ENCODE measurements at places on chromosomes 1 and 21.

GRCh38 chr21:31900121-31900895 lies 27.5 kb downstream of the HUNK start:
- no peak for DNase-seq

- no peak for DNase-seq
Measured at GRCh38 chr1:92123868-92124267, 43.7 kb downstream of the BTBD8 start.

GRCh38 chr1:167599957-167600581 lies 30.0 kb upstream of the RCSD1 start:
- peak; percentile 29 for DNase-seq

DNA sequence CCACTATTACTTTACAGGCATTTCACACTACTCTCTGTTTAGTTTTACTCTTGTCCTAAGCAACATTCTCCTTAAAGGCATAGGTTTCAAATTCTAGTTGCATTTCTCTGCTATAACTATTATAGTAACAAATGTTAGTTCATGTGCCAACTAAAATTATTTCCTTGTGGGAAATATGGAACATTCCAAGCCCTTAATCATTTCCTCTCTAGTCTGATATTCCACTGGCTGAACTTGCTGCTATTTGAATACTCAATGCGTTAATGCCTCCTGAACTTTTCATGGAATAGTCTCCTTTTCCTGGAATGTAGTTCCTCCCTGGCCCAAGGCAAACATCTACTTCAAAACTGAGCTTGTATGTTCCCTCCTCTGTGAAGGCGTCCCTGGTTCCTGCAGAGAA lies 19.3 kb upstream of the TBX19 start:
- DNase-seq: no peak

DNA sequence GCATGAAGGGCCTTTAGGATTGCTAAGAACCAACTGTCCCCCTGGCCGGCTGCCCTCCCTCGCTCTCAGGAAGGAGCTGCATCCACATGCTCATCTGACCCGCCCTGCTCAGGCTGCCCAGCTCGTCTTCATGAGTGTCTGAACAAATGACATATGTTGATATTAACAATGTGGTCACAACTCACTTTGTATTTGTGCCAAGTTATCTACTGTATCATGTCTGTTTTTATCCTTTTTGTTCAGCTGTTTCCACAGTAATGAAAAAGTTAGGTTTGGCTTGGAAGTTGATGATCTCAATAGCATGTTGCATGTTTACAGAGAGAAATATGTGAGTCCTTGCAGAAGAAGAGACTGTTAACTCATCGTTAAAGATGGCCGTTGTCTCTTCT lies 75.1 kb downstream of the PHTF1 start:
- no peak for DNase-seq

DNA sequence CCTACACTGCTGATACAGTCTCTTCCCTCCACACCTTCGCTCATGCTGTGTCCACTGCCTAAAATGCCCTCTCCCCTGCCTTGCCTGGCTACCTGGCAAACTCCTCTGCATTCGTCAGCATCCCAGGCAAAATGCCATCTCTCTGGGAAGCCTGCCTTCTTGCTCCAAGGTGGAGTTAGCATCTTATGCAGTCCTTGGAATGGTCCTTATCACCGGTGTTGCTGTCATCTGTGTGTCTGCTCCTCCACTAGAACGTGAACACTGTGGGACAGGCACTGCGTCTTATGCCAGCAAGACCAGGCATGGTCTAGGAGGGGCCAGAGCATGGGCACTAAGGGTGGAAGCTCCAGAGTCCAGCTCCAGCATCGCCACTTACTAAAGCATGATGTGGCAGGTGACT lies 211.8 kb downstream of the MATN1 start:
- no peak for DNase-seq

GRCh38 chr1:219580009-219580676 lies 32.8 kb downstream of the ZC3H11B start:
- DNase-seq: no peak

DNA sequence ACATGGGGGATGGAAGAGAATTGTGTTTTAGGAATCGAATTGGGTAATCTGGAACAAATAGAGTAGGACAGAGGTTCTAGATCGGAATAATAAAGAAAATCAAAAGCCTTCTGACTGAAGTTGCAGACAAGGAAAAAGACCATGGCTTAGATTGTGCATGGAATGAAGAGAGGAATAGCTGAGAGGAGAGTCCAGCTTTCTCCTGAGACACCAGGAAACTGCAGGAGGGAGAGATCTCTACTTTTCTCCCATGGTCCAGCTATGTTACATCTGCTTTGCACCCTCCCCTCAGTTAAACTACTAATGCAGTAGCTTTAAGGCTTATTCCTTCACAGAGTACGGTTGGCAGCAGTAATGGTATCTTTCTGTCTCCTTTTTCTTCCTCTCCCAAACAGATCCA lies 13.4 kb downstream of the SLAMF7 start:
- DNase-seq: no peak

- DNase-seq: no peak
Measured at GRCh38 chr1:166080967-166081870, 85.6 kb downstream of the FAM78B start.

GRCh38 chr1:169610108-169610507 lies 19.8 kb downstream of the SELP start:
- no peak for DNase-seq

- DNase-seq: no peak
Measured at GRCh38 chr1:96473791-96474434, 247.7 kb upstream of the PTBP2 start.

DNA sequence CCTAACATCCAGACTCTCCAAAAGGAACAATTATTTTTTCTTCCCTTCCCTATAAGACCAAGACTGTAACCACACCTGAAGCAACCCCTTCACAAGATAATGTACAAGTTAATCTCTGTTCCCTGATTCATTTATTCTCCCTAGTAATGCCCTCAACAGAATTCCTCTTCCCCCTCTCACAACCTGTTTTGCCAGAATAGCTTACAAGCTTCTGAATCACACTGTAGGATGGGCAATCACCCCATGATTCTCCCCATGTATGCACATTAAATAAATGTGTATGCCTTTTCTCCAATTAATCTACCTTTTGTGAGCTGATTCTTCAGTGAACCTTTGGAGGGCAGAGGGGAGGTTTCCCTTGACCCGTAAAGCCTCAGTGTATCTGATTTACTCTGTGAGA lies 20.9 kb upstream of the RNF11 start:
- no peak for DNase-seq

DNA sequence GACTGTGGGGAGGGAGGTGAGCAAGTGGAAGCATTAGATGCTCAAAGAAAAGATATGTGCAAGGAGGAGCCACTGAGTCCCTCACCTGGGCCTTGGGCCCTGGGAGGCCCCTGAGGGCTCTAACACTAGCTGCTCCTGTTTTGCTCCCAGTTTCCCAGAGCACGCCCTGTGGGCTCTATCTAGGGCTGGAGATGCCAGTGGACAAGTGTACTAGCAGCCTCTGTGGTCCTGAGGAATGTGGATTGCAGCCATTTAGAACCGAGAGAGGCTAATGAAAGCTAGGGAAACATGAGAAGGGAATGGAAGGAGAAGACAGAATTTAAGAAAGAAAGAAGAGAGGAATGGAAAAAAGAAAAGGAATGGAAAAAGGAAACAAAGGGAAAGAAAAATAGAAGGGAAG lies 10.0 kb upstream of the TBX15 start:
- no peak for DNase-seq

GRCh38 chr1:221555689-221556433 lies 186.0 kb downstream of the DUSP10 start:
- DNase-seq: no peak

- no peak for DNase-seq
Measured at GRCh38 chr1:43935711-43936427, 2.3 kb downstream of the ARTN start.

DNA sequence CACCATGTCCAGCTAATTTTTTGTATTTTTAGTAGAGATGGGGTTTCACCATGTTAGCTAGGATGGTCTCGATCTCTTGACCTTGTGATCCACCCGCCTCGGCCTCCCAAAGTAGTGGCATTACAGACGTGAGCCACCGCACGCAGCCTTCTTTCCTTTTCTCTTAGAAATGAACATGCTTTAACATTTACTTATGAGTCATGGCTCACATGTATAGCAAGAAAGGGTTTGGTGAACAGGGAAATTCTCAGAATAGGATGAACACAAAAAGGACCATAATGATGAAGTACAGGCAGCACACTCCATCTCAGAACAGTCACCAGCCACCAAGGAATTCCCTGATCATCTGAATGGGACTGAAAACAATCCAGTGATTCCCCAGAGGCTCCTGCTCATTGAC lies 9.4 kb upstream of the VAMP4 start:
- no peak for DNase-seq

- no peak for DNase-seq
Measured at GRCh38 chr1:69858534-69858933, 290.8 kb downstream of the LRRC7 start.

GRCh38 chr1:67788238-67788790 lies 45.0 kb downstream of the GNG12 start:
- no peak for DNase-seq

DNA sequence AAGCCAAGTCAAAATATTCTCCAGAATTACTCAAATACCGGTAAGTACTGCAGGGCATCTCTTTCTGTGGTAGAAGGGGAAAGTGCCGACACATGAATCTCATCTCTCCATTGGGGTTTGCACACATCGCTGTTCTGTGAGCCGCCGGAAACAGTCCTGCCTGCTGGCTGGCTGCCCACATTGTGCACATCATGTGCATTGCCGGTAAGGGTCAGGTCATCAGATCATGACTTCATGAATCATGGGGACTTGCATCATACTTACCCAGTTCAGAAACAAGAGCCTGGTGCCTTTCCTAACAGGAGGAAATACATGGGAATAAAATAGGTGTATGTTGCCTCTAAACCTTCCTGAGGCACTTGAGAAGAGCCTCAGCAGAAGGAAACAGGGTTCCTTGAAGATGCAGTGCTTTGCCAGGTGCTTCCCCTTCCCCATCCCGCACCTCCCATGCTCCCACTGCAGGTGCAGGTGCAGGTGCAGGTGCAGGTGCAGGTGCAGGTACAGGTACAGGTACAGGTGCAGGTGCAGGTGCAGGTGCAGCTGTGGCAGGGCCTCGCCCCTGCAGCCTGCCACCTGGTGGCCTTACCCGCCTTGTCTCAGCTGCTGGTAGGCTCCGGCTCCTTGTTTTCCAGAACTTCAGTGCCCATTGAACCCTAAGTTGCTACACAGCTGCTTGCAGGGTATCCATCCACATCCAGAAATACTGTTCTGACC lies 26.5 kb downstream of the GPR137B start:
- DNase-seq: no peak

DNA sequence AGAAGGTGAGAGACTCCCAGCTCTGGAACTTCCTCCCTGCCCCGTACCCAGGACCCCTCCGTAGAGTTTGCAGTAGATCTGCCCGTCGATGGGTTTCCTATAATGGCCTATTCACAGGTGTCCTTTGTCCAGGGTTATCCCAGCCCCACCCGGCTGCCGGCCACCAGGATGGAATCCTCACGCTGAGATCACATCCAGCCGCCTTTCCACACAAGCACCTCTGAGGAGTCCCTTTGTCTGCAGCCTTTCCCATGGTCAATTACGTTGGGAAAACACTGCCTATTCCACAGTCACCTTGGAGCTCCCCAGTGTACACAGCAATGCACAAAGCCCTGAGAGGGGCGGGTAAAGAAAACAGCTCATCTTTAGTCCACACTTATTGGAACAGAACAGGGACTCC lies 190.0 kb upstream of the EDN2 start:
- DNase-seq: no peak

DNA sequence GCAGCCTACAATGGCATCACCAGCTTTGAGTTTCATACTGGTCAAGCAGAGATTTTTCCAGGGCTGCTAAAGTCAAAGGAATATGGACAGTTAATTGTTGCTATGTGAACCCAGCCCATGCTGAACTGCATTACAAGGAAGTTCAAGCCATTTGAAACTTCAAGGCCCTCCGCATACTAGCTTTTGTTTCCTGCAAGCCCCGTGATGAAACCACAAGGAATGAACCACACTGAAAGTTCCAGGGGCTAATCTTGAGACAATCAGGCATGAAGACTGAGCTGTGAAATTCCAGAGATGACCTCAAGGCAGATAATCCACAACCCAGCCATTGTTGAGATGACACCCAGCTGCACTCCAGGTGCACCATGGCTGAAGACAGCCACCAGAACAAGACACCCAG lies 180.8 kb downstream of the C1orf21 start:
- no peak for DNase-seq

DNA sequence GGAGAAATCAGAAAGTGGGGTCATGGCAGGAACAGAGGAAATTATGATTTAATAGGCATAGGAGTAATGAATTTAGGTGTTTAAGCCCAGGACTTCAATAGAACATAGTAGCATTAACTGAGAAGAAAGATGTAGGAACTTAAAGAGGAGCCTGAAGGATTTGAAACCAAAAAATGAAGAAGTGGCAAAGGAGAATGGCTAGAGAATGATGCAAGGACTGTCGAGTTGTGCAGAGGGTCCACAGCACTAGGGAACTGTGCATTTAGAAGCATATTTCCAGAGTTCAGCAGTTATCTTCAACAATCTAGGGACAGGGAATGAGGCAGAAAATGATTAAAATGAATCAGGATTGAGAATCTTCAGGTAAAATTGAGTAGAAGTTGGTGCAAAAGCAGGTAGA lies 328.1 kb upstream of the LYPLAL1 start:
- DNase-seq: no peak

DNA sequence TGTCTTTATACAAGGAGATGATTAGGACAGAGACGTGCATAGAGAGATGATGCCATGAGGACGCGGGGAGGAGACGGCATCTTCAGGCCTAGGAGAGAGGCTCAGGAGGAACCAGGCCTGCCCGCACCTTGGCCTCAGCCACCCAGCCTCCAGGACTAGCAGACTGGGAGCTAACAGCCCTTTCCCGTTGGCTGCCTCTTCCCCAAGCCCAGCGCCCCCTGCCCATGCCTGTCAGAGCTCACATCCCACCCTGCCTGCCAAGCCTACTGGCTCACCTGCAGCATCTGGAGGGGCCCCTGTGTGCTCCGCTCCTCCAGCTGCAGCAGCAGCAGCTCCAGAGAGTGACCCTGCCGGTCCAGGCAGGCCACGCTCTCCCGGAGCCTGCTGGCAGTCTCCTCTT lies 4.0 kb upstream of the TRIM11 start:
- DNase-seq: no peak

- DNase-seq: peak; percentile 60
Measured at GRCh38 chr1:58652651-58653184, 47.1 kb downstream of the MYSM1 start.

GRCh38 chr1:2249559-2249906 lies 21.4 kb downstream of the SKI start:
- DNase-seq: no peak

DNA sequence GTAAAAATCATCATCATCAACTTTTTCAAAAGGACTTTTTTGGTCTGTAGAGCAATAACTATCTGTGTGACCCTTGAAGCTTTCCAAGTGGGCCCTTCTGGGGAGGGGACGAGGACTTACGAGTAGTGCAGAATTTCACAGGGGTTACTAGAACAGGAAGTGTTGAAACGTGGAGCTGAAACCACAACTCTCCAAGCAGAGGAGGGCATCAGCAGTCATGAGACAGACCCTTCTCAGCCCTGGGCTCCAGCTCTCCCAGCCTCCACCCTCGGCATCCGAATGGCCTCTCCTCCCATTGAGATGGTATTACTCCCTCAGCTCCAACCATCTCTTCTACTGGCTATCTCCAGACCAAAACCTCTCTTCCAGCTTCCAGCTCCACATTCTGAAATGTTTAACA lies 3.6 kb downstream of the FAM89A start:
- no peak for DNase-seq
